Bronchial epithelial cell (primary cell): ENCODE measurements at places on chromosomes 12 and 14.

DNA sequence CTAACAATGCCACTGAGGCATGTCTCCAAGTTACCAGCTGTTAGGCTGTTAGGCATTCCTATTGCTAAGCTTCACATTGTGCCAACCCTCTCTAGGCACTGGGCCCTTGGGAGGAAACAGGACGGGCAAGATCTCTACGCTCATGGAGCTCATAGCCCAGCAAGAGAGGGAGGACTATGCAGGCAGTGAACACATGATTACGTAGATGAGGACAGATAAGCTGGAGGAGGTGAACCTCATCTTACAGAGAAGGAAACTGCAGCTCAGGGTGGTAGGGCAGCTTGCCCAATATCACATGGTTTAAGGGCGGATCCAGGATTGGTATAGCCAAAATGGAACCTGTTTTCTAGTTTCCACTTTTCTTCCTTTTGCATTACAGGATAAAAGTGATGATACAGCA, 7.8 kb downstream of the UBE3B start:
- no peak for DNase-seq

- peak; percentile 86 for DNase-seq
Observed at GRCh38 chr12:104886418-104887401, 71.4 kb downstream of the SLC41A2 start.

- DNase-seq: no peak
Observed at GRCh38 chr12:106771425-106771824, 3.1 kb upstream of the RIC8B start.

DNA sequence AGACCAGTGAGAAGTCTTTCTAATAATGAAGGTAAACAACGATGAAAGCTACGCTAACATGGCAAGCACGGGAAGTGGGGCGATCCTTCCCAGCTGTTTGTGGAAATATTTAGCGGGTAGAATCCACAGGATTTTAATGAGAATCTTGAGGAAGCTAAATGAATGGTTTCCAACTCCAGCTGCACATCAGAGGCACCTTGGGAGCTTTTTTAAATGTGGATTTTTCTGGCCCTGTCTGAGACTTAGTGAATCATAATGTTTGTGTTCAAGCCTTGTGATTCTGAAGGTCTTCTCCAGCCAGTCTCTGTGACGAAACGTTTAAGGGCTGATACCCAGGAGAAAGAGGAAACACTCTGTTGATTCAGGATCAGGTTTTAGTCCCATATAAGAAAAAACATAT, 169.8 kb downstream of the CAPZA3 start:
- DNase-seq: no peak

DNA sequence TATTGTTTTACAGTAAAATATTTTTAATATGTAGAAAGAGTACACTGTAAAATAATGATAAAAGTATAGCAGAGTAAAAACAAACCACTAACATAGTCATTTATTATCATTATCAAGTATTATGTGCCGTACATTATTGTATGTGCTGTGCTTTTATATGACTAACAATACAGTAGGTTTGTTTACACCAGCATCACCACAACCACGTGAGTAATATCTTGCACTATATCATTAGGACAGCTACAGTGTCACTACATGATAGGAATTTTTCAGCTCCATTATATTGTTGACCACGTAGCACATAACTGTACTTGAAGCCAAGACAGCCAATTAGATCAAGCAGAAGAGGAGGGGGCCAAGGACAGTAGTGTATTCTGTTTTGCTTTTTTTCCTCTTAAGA, 415.4 kb downstream of the RAD51B start:
- peak; percentile 59 for DNase-seq

GRCh38 chr14:72876710-72877063, 17.2 kb downstream of the DPF3 start:
- DNase-seq: no peak

GRCh38 chr12:70785896-70786295, 134.6 kb downstream of the PTPRR start:
- no peak for DNase-seq

- DNase-seq: peak; percentile 86
Observed at GRCh38 chr14:68401317-68401716, 391.6 kb downstream of the ZFP36L1 start.

GRCh38 chr14:35174342-35174741, 52.0 kb downstream of the PRORP start:
- no peak for DNase-seq
